ENCODE measurements at places on chromosomes 3 and 15.

DNA sequence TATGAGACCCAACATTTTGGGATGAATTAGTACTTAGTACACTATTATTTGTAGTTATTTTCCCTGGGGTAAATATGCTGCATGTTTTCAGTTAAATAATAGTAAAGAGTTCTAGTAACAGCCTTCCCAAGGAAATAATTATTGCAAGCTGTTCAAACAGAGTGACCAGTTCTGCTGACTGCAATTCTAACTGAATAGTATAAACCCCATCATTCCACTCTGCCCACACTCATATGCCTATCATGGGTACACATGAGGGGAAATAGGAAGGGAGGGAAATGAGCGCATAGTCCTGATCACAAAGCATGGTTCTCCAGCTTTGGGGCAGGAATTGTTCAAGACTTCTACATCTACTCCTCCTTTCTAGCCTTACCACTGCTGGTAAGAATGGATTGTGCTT is 18.7 kb downstream of the UQCC5 start:
- DNase-seq: no peak

- no peak for DNase-seq
Observed at GRCh38 chr3:126817781-126818180, 113.7 kb downstream of the CHCHD6 start.

- no peak for DNase-seq
Observed at GRCh38 chr15:32819448-32819847, 101.6 kb downstream of the GREM1 start.

- no peak for DNase-seq
Observed at GRCh38 chr3:129688271-129688895, 81.9 kb upstream of the PLXND1 start.

- DNase-seq: no peak
Observed at GRCh38 chr15:98324341-98324970, 323.9 kb upstream of the IGF1R start.

DNA sequence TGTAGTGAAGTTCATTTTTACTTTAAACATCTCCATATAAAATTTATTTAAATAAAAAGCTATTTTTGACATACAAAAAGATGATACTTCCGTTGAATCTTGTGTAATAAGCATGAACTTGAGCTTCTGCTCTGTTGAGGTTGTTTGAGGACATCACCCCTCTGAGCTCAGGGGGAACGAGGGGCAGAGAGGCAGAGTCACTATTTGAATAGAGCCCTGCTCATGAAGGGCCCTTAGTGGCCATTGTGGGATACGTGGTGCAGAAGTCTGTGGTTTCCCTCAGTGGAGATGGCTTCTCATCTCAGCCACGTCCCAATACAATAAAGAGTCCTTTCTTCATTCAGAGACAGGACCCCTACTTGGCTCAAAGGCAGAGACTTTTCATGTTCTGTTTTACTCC is 10.6 kb downstream of the CEMIP start:
- DNase-seq: no peak

GRCh38 chr3:18246336-18247060 is 178.6 kb downstream of the SATB1 start:
- DNase-seq: no peak

- DNase-seq: peak; percentile 28
Observed at GRCh38 chr15:64775551-64776401, at the start of gene RBPMS2. TSS of gene RBPMS2 (minus strand) at chr15:64775589. CDS start at chr15:64775319, 270 bp downstream.

- no peak for DNase-seq
Observed at GRCh38 chr3:194994551-194994981, 276.4 kb downstream of the XXYLT1 start.

GRCh38 chr15:24823473-24823872 is 131.3 kb upstream of the SNRPN start:
- no peak for DNase-seq

- no peak for DNase-seq
Observed at GRCh38 chr3:194548346-194549321, 61.8 kb upstream of the ATP13A3 start.

DNA sequence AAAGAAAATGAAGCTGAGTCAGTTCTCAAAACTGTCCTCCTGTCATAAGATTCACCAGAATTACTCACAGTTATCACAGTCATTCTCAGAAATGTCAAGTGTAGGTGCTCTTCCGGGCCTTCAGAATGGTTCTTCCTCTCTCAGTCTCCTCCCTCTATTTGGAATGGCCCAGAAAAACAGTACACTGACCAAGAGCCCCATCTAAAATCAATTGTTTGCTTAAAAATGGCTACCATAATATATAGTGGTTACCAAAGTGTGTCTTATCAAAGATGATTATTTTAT is 99.8 kb downstream of the MECOM start:
- no peak for DNase-seq

- no peak for DNase-seq
Observed at GRCh38 chr3:175598740-175599139, 739.6 kb downstream of the NAALADL2 start.

DNA sequence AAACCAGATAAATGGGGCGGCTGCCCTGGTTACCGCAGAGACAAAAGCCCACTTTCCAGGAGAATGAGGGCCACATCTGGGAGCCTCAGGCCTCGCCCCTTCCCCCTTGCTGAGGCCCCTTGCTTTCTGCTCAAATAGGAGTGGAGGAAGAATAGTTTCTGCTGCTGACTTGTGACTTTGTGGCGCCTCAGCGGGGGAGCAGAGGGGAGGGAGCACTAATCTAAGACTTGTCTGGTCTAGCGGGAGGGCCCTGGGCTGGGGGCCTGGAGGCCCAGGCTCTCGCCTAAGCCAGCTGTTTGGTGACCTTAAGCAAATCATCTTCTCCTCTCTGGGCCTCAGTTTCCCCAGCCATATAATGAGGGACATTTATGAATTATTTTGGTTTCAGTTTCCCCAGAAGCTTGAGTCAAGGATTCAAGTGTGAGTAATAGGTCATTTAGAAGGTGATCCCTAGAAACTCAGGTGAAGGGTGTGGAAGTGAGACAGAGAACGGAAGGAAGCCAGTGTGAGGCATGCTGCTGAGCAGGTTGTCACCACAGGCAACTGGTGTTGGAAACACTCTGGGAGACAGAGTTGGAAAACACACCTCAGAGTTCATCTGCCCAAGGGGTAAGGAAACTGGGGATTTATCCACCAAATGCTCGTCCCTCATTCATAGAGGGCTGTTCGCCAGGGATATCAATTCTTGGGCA is 25.9 kb upstream of the SMAD3 start:
- DNase-seq: no peak

- DNase-seq: no peak
Observed at GRCh38 chr15:31285772-31286261, 40.8 kb upstream of the KLF13 start.

DNA sequence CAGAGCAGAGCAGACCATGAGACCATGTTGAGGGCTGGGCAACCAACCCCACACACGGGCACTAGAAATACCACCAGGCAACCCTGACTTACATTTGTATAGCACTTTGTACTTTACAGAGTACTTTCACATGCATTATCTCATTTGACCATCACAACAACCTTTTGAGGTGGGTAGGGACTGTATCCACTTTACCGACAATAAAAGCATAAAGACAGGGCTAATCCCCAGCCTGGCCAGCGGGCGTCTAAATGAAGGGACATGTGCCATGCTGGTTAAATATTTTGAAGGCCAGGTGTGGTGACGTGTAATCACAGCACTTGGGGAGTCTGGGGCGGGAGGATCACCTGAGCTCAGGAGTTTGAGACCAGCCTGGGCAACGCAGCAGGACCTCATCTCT is 23.6 kb downstream of the RASGRP1 start:
- DNase-seq: no peak

GRCh38 chr3:177590826-177591225 is 393.5 kb upstream of the TBL1XR1 start:
- DNase-seq: no peak

DNA sequence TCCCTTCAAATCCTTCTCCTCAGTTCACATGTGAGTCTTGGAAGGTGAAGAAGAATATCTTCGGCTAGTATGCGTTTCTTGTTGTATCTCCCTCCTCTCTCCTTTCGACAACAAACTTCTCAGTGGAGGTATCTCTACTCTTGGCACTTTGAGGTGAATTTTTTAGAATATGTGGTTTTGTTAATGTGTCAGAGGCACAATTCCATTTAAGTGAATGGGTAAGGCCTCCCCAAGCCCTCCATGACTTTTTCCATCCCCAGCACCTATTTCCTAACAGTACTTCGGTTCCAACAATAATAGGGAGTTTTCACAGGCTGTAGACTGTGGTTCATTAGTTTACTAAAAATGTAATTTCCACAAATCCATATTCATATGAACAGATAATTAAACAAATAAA is 74.2 kb downstream of the TM4SF4 start:
- DNase-seq: no peak

GRCh38 chr15:81106560-81106959 is 27.5 kb upstream of the CFAP161 start:
- DNase-seq: peak; percentile 50

DNA sequence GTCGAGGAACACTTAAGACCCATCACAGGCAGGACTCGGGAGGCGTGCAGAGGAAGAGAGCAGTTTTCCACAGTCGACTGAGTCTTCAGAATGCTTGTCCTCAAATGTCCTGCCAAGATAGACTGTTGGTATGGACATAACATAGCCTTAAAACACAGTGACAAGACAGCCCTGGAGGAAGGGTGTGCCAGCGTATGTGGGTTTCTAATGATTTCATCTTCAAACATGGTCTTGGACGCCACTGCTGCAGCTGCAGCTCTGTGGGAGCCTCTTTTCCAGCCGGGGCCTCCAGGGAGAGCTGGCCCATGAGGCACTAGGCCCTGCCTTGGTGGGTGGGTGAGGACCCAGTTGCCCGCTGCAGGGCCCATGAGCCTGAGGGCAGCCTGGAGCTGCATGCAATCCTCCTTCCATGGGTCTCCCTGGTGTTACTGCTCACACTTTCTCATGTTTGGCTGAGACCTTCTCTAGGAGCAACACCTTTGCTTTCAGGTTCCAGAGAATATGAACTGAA is 198.6 kb downstream of the KLF13 start:
- no peak for DNase-seq

DNA sequence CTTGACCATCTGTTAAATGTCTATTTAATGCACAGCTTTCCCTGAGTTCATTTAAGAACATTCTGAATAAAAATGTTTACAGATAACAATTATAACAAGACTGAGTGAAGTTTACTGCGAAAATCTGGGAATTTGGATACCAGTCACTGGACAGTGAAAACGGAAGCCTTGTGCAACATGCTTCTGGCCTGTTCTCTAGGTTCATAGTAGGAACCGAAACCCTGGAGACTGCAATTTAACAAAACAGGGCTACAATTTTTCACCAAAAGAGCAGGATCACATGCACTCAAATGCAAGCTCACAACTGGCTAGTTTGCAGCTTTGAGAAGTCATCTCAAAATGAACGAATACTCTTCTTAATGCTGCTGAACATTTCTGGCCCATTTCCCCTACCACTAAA is 435.9 kb downstream of the NR2F2 start:
- no peak for DNase-seq

DNA sequence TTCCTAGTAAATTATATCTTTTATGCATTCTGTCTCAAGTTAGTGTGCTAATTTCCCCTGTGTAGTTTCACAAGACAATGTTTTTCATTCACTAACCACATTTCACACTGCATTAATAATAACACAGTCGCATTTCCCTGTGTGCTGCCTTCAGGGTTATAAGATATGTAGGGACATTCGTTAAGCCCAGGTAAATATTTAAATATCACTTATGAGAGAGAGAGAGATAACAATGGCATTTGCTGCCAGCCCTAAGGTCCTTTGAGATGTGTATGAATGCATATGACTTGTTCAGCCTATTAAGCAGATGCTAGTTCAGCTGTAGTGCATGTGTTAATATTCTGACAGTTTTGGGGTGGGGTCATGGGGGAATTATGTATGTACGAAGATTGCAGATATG is 876.7 kb downstream of the NAALADL2 start:
- DNase-seq: no peak

DNA sequence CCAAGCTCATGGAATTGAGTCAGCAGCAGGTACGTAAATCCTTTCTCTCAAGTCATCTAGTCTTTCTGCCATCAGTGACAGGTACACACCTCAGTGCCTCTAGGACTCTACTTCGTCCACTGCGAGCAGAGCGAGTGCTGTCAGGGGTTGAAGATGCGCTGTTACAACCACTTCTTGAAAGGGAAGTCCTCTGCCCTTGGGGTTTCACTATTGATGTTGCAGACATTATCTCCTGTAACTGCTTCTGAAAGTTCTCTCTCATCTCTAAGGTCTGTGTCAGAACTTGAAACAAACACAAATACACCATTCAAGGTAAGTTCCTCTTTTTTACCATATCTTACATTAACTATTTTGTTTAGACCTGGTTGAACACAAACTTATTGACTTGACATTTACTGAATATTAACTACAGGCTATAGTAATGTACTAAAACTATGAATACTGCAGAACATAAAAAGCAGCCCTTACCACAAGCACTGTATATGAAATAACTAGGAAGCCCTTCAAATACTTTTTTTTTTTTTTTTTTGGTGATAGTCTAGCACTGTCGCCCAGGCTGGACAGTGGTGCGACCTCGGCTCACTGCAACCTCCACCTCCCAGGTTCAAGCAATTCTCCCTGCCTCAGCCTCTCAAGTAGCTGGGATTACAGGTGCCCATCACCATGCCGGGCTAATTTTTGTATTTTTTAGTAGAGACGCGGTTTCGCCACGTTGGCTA is 41.5 kb downstream of the TOPBP1 start:
- no peak for DNase-seq

- no peak for DNase-seq
Observed at GRCh38 chr3:177842743-177843734, 645.8 kb upstream of the TBL1XR1 start.

- no peak for DNase-seq
Observed at GRCh38 chr15:98433346-98433745, 215.0 kb upstream of the IGF1R start.

GRCh38 chr15:31975830-31976229 is 54.5 kb upstream of the CHRNA7 start:
- DNase-seq: no peak

DNA sequence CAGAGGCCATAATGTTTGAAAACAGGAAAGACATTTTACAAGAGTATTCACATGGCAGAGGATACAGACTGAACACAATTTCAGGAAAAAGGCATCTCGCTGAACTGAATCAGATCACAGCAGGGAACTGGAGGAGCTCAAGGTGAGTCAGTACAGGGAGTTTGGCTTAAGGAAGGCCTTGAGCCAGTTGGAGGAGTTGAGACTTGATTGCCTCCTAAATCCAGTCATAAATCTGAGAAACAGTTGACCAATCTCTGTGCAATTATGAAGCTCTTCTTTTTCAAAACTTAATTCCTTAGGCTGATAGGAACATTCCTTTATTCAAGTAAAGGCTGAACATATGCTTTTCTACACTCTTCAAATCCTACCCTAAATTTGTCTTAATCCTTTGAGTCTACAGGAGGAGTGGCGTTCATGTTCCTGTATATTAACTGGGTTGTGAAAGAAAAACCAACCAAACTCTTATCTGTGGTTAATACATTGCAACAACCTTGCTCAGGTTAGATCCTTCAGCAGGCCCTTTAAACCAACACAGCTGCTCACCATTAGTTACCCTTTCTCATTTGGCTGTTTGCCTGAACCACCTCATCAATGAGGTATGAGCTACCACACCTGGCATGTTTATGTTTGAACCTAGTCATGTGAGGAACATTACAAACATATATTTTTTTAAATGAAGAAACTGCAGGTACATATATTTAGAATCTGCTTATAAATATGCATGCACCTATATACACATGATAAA is 404.1 kb upstream of the ATP11B start:
- DNase-seq: no peak
